NCI-H2029 treated with DMSO at 0.1 percent for 48 hours (cell line): ENCODE measurements at places on chromosomes 12 and 14.

DNA sequence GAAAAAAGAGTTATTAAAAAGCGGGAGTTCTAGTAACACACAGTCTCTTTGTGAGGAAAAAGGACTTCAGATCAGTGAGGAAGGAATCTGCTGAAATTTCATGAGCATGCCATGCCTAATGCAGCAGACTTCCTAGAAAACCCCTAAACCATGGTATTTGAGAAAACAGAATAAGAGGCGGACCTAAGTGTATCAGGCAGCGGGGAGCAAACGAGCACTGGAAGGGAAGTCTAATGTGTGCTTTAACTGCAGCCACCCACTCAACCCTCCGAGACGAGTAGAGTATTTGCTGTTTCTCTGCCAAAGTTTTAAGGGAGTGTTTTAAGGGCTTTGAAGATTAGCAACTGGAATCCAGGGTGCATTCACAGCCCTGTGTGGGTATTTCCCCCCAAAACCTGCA is 36.5 kb downstream of the ACADS start:
- DNase-seq: peak; percentile 17

GRCh38 chr14:32414808-32415255 is 85.7 kb downstream of the AKAP6 start:
- DNase-seq: peak; percentile 51

DNA sequence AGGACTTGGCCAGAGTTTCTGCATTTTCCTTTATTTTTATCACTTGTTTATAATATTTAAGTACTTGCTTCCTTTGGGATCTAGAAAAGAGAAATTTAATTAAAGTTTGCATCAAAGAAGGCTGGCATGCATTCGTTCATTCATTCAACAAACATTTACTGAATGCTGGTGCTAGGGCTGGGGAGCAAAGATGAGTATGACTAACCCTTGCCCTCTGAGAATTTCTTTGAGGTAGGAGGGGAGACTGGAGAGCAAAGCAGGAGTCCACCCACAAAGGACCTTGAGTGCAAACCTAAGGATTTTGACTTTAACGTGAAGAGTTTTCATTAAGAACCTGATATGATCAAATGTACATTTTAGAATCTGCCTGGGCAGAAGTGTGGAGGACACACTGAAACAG is 16.1 kb upstream of the NT5DC3 start:
- DNase-seq: no peak

DNA sequence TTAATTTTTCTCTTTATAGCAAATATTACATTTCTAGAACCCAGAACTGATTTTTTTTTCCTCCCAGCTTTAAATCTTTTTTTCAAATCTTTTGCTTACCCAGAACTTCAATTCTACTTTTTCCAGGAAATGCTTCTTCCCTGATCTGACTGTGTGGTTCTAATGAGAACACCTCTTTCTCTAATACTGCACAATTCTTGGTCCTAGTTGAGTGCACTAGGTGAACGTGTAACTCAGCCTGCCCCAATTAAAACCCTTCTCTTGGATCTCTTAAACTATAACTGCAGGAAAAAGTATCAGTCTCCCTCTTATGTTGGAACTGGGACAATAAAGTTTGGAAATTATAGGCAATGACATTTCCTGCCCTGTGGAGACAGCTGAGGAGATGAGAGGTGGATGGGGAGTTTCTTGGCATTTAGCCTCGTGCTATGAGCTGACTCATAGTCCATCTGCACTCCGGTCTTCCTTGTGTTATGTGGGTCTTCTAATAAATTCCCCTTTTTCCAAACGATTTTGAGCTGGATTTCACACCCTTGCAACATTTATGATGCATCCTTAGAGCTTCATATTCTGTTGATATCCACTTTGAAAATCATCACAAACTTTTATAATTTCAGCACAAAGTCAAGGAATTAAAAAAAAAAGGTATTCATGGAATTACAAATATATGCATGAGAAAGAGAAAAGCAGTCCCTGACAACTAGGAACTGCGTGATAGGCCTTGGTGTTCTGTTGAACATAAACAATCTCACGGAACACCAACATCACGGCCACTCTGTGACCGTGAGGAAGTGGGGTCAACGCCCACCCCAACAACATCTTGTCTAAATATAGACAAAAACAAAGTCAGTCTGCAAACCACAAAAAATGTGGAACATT is 52.4 kb downstream of the BRMS1L start:
- DNase-seq: no peak

DNA sequence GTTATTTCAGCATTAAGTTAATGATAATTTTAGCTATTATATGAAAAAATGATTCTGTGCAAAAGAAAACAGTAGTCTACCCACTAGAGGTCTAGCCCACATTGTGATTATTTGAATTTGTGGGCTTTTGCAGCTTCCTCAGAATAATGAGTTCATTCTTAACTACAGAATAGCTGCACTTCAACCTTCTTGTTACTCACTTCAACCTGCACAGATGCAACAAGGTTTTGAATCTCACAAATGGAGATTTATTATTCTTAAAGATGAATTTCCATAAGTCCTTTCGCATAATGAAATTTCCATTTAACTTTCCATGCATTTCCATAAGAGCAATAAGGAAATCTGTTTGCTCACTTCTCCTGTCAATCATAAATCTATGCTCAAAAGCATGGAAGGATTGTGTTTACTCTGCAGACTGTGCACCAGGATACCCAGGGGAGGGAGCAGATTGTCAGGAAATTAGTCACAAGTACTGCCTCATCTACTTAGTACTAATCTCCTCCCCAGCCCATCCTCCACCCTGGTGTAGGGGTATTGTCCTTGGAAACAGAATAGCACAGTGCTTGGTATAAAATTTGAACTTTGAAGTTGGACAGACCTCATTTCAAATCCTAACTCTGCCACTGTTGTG is 24.1 kb downstream of the PTGER2 start:
- no peak for DNase-seq

- no peak for DNase-seq
Measured at GRCh38 chr12:32502693-32503502, 103.5 kb downstream of the FGD4 start.

DNA sequence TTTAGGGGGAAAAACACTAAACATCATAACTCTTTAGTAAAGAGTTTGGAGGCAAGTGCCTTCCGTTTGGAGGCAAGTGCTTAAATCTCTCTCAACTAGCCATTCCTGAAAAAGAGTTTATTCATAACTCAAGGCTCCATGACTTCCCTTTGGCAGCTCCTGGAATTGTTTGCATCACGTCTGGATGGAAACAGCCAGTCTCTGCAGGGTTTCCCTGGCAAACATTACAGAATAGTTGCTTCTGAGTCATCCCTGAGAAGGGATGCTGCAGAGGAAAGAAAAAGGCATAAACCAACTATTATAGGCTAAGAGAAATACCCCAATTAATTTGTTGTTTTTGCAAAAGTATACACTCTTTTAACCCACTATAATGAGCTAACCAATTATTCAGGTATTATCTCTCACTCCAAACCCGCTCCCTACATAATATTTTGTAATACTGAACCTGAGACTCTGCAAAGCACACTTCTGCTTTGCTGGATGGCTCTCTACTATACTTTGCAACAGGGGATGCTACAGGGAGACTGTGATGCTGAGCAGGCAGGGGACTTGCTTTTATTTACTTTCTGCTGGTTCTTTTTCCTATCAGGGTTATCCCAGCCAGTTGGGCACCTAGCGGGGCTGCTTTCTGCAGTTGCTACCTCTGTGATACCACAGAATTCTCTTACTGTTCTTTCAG is 497.7 kb downstream of the FUT8 start:
- DNase-seq: no peak

DNA sequence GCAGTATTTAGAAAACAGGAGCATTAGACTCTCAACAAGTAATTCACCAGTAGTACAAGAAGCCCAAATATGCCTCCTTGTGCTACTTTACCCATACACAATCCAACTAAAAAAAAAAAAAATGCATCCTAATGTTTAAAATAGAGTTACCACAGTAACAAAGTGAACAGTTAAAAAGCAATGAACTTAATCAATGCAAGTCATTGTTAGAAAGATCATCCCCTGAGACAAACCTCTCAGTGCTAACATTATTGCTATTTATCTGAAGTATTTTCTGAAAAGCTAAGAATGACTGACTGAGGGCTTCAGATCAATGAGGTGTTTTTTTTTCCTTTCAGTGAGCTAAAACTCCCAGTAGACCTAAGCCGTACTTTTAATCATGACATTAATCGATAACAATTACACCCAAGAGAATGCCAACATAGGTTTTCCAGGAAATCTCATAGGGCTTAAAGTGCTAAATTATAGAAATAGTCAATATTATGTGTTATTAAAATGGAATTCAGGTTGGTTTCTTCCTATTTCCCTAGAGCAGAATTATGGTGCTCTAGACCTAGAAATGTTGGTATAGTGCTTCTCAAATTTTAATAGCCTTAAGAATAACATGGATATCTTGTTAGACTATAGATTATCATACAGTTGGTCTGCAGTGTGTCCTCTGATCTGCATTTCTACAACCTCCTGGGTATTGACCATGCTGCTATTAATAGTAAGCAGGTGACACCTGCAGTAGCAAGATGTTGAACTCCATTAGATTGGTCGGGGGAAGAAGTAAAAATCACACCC is 123.0 kb downstream of the PRKD1 start:
- DNase-seq: no peak

- DNase-seq: no peak
Measured at GRCh38 chr12:111111681-111112080, 191.3 kb upstream of the MYL2 start.

- DNase-seq: no peak
Measured at GRCh38 chr12:49304161-49304560, 9.2 kb downstream of the PRPH start.

DNA sequence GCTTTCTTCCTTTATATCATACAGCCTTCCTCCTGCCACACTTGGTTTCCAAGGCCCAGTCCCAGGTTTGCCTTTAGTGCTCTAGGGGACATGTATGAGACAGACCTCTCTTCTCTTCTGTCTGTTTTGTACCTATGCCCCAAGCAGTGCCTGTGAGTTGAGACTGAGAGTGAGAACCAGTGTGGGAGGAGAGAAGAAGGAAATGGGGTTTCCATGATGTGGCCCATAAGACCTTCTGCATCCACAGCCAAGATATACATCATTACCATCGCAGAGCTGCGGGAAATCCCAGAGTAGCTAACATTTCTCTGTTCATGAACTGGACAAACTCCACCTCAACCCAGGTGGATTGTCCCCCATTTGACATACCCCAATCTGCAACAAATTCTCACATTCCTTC is 2.8 kb downstream of the TESPA1 start:
- no peak for DNase-seq

- DNase-seq: no peak
Measured at GRCh38 chr12:128180166-128180565, 86.8 kb upstream of the TMEM132C start.

DNA sequence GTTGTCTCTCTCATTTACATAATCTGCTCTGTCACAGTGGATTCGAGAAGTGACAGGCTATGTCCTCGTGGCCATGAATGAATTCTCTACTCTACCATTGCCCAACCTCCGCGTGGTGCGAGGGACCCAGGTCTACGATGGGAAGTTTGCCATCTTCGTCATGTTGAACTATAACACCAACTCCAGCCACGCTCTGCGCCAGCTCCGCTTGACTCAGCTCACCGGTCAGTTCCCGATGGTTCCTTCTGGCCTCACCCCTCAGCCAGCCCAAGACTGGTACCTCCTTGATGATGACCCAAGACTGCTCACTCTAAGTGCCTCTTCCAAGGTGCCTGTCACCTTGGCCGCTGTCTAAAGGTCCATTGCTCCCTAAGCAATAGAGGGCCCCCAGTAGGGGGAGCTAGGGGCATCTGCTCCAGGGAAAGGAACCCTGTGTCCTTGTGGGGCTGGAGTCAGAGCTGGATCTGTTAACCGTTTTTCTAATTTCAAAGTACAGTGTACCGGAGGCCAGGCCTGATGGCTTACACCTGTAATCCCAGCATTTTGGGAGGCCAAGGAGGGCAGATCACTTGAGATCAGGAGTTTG is 5.1 kb downstream of the ERBB3 start:
- DNase-seq: no peak

DNA sequence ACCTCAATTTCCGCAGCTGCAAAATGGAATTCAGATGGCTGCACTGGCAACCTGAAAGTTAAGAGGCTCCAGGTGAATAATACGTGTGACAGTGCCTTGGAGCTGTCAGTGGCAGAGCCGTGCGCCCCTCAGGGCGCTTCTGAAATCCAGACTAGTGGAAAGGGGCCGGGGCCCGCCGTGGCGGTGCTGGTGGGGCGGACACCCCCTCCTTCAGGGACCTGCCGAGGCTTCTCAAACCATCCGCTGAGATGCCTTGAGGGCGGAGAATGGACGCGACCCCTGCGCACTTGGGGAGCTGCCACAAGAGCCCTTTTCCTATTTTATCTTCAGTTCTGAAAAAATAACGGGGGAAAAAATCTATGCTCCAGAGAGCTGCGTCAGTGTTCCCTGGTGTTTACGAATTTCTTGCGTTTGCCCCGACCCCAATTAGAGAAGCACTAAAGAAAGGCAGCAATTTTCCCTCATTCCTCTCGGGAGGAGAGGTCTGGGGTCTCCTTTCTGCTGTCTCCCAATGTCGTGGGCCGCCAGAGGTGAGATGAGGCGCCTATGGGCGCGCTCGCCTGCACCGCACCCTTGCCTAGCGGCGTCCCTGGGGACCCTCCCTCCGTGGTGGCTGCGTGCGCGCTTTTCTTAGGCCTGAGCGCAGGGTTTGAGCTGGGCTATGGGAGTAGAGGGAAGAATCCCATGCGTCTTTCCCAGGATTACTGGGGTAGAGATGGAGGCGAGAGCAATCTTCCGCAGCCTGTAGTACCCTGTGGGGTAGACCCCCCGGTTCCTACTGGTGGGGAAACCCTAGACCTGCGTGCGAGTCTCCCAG is 2.2 kb downstream of the NOS1 start:
- no peak for DNase-seq

DNA sequence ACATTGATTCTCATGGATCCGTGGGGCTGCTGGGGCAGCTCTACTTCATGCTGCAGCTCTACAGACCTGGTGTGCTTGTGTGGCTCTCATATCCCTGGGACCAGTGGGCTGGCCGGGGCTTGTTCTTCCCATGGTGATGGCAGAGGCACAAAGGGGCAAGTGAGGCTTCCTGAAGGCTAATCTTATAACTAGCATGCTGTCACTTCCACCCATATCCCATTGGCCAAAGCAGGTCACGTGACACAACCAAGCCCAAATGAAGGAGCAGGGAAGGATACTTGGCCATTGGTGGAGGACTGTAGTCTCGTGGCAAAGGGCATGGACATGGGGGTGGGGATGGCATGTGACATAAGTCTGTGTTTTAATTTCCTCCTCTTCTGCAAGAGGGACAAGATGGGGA is 9.9 kb downstream of the PLBD2 start:
- DNase-seq: no peak

DNA sequence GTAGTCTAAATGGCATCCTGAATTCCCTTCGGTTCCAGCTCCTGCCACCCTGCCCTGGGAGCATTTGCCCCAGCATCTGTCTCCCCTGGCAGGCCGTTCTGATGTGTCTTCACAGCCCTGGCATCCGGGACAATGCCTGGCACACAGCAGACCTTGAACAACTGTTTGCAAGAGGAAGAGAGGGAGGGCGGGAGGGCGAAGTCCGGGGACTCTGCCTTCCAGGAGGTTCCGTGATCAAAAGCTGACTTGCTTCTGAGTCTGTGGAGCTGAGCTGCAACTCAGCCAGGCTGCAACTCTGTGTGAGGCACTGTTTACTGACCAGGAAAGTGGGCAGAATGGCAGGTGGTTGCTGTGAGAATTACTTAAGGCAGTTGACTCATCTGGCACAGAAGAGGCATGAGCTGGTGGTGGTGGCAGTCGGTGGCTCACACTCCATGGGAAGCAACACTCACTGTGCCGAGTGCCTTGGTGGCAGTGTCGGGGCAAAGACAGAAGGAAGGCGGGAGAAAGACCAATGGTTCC is 61.1 kb upstream of the DLK1 start:
- DNase-seq: no peak

- no peak for DNase-seq
Measured at GRCh38 chr12:95976416-95976832, 19.7 kb downstream of the HAL start.

GRCh38 chr12:107366322-107366721 is 273.0 kb upstream of the CRY1 start:
- no peak for DNase-seq
